Nephron progenitor cell (in vitro differentiated cells): ENCODE measurements at places on chromosomes 7 and 10.

- DNase-seq: peak; percentile 12
These were observed 1191.9 kb downstream of the CNTNAP2 start for GRCh38 chr7:147308539-147308938.

- DNase-seq: no peak
These were observed 655.9 kb upstream of the IGFBP3 start for GRCh38 chr7:46576950-46577349.

DNA sequence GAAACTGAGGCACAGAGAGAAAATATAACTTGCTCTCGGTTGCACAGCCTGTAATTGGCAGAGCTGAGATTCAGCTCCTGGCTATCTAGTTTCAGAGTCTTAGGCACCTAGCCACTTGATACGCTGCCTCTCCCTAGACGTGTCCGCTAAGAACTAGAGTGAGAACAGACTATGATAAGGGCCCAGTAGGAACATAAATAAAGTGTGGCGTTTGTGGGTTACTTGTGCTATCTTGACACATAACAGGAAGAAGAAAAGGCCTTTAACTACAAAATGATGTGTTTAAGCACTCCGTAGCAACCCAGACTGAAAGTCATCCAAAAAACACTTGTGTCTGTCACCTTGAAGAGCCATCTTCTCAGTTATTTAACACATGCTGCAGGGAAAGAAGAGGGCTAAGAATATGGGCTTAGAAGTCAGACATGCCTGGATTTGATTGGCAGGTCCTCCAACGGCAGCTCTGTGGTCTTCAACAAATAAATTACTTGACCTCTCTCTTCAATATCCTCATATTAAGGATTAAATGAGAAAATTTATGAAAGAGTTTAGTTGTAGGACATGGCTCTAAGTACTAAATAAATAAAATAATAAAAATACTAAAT is 96.2 kb downstream of the SGMS1 start:
- no peak for DNase-seq

- no peak for DNase-seq
These were observed 204.3 kb downstream of the PTEN start for GRCh38 chr10:88067737-88068136.

- no peak for DNase-seq
These were observed 124.2 kb downstream of the TCERG1L start for GRCh38 chr10:131187274-131187673.

GRCh38 chr10:33412241-33412640 is 77.8 kb upstream of the NRP1 start:
- no peak for DNase-seq

DNA sequence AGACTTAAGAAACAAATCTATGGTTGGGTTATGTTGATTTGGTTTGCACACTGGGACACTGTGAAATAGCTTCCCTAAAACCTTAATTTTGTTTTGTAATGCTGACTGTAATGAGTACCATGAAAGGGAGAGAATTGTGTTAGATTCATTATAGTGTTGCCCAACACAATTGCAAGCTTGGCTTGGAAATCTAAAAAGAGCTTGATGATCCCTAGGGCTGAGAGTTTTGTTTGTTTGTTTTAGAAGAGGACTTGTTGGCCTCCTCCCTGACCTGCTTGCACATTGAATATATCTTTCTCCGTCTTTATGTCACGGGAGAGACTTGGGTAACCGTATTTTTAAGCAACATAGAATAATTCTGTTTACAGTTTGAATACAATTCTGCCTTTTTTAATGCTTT is 410.1 kb downstream of the ARL4A start:
- no peak for DNase-seq

- DNase-seq: peak; percentile 0
These were observed 77.0 kb downstream of the NKX6-2 start for GRCh38 chr10:132708936-132709335.

- no peak for DNase-seq
These were observed 146.3 kb downstream of the GPR85 start for GRCh38 chr7:112940314-112940732.

GRCh38 chr7:132251327-132251659 is 325.0 kb downstream of the PLXNA4 start:
- no peak for DNase-seq

- no peak for DNase-seq
These were observed 85.5 kb downstream of the DNAJB6 start for GRCh38 chr7:157422279-157422678.

DNA sequence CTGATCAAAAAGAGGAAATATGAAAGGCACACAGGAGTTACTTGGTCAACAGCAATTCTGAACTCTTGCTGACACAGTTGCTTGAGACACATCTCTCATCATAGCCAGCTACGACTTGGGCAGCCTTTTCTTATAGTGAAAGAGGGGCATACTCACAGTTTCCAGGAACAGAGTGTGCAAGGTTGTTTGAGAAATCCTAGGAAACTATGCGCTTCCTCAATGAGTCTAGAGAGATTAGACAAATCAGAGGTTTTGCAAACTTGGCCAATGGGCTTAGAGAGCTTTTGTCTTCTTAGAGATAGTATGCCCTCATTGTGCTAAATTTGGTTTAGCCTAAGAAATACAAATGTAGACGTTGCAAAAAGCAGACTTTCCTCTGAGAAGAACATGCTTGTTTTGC is 370.4 kb downstream of the HGF start:
- DNase-seq: no peak

- peak; percentile 61 for DNase-seq
These were observed 243.1 kb upstream of the AOAH start for GRCh38 chr7:36967387-36967786.

- no peak for DNase-seq
These were observed 56.0 kb upstream of the PIK3CG start for GRCh38 chr7:106808967-106809635.

DNA sequence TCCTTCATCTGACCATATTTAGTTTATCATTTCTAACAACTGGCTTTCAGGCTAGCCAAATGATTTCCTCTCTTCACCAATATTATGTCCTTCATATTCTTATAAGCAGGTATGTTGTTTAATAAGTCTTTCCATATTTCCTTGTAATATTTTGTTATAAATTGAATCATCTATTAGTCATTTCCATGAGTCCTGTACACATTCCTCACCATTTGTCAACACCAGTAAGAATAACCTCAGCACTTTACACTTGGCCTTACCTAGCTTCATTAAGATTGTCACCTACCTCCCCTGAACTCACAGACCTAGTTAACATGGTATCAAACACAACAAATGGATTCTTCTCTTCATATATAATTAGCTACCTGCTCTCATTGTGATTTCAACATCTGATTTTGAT is 282.3 kb downstream of the SEMA3D start:
- no peak for DNase-seq

DNA sequence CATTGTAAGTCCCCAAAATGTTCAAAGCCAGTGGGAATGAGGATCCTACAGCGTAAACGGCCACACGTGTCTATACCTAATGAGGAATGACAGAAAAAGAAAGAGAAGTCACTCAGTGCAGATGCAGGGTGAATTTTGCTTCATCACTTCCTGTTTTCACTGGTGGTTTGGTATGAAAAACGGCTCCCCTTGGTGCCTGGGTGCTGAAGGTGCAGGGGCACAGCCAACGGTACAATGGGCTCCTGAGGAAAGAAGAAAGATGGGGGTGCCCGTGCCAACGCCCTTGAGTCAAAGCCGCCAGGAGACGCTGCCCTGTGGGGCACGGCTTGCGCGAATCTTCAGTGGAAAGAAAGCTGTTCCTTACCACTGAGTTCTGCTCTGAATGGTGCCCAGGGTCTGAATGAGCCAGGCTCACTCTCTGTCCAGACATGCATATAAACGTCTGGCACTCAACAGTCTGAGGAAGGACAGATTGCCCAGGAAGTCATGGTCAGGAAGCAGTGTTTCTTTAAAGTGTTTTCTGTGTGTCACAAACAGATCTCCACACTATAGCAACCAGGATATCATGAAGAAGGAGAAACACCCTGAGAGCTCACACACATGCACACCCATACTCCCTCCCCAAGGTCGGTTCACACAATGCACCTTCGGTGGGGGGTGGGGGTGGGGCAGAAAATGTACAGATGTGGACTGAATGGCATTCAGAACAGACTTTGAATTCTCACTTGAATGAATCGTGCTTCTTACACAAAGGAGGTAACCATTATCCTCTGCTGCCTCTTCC is 105.8 kb downstream of the ELMO1 start:
- no peak for DNase-seq

- no peak for DNase-seq
These were observed 432.6 kb upstream of the KLF6 start for GRCh38 chr10:4217653-4218052.

- no peak for DNase-seq
These were observed 106.6 kb upstream of the INHBA start for GRCh38 chr7:41809529-41809939.

DNA sequence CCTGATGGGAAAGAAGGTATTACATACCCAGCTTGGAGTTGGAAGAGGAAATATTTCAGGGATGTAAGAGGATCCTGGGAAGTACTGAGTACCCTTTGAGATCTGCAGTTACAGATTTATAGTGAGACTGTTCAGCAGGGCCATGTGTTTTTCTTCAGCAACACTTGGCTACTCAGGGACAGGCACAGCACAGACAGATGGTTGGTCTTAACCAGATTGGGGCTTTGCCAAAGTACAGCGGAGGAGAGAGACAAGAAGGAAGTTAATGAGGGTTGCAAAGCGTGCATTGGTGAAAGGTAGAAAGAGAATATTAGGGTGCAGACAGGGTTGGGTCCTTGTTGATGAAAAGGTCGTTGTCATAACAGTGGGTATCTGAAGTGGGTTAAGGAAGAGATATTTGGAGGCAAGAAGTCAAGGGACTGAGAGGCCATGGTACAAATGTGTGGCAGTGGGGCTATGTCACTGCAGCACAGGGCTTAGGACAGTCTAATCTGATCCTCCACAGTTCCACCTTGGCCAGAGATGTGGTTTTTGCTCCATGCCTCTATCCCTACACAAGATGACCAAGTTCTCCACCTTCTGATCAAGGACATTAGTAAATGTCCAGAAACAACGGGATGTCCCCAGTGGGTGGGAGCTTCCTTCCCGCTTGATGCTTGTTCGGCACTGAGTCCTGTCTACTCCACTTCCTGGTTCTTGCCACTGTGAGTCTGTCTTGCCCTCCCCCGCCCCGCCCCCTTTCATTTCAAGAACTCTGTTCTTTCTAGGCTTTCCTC is 18.9 kb upstream of the DNAJC1 start:
- DNase-seq: no peak

DNA sequence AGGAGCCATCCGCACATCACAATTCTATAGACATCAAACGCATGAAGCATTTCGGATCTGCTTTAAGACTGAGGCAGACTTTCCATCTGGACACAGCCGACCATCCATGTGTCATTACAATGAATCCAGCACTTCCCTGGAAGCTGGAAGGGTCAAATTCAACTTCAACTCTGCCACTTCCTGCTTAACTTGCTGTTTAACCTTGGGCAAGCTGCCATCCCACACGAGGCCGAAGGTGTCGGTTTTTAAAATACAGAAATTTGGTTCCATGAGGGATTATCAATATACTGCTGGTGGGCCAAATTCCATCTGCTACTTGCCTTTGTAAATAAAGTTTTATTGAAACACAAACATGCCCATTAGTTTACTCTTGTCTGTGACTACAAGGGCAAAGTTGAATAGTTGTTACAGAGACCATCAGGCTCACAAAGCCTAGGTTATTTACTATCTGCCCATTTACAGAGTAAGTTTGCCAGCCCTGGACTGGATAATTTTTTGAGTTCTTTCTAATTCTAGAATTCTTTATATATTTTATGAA is 134.6 kb downstream of the FAM204A start:
- DNase-seq: no peak

DNA sequence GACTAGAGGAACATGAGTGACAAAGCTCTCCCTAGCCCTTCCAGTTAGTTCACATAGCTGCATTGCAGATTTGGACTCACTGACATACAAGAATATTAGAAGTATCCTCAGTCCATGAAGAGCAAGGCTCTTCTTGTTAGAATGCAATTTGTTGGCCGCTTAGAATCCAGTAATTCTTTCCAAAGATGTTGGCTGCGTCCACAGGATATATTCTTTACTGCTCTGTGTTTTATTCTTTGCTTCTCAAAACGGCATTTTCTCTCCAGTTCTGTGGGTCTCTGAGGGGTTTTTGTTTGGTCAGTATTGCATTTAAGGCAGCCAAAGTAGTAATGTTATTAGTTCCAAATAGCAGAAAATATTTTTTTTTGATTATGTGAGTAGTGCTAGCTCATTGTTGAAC is 588.6 kb downstream of the DNAJB9 start:
- DNase-seq: no peak

DNA sequence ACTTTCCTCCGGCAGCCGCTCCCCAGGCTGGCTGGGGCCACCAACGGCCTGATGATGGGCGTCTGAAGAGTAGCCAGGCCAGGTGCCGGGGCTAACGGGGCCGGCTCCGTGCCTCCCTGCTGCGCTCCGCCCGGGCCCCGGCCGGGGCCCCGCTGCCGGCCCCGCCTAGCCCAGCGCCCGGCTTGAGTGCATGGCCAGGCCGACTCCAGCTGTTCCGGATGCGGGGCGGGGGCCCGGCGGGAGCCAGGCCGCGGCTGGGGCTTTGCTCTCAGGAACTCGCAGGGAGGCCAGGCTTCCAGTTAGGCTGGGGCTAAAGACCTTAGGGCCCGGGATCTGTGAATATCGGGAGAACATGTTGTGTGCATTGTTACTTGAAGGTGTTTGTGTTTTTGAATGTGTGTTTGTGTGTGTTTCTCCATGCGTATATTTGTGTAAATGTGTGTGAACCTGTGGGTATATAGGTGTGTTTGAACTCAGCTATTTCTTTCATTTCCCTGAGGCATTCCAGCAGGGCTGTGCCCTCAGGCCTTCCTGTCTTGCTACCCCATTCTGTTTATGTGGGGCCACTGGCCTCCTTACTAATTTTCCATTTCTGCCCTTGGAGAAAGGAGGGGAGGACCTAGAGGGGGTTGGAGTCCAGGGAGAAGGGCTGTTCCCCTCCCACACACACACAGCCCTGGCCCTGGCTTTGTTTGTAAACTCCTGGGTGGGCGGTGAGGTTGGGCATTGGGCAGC is 1.1 kb upstream of the LBX1 start:
- peak; percentile 68 for DNase-seq

DNA sequence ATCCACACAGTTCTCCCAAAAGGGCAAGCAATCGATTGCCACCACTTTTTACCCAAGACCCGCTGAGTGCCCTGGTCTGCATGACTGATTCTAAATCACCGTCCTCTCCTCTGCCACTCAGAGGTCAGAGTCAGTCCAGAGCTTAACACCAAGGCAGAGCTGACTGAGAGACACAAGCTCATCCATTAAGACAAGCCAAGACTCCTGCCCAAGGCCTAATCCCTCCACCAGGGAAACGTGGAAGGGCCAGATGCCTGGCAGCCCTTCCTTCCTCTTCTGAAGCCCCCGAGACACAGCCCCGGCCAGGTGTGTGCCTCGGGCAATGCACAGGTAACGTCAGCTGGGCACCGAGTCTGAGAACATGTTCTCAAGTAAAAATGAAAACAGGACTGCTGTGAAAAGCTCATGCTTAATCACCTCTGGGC is 51.7 kb downstream of the DIP2C start:
- DNase-seq: no peak

GRCh38 chr10:93652857-93653256 is 40.5 kb downstream of the PDE6C start:
- no peak for DNase-seq

DNA sequence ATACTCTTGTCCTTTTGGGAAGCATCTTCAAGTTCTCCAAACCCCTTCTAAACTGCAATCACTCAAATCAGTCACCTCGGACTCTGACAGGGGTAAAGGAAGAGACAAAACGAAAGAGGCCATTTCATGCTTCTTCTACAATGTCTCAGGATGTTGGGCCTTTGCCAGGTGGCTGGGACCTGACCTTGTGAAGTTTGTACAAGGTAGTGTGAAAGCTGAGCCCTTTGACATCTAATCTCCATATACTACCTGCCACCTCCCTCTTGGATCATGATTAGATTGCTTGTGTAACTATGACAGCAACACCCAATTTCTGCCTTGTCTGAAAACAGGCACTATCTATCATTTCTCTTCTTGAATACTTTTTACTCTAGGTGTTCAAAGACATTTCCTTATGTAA is 35.1 kb upstream of the PDLIM1 start:
- DNase-seq: no peak
